Dermis blood vessel endothelial cell (primary cell): ENCODE measurements at places on chromosomes 7 and 10.

DNA sequence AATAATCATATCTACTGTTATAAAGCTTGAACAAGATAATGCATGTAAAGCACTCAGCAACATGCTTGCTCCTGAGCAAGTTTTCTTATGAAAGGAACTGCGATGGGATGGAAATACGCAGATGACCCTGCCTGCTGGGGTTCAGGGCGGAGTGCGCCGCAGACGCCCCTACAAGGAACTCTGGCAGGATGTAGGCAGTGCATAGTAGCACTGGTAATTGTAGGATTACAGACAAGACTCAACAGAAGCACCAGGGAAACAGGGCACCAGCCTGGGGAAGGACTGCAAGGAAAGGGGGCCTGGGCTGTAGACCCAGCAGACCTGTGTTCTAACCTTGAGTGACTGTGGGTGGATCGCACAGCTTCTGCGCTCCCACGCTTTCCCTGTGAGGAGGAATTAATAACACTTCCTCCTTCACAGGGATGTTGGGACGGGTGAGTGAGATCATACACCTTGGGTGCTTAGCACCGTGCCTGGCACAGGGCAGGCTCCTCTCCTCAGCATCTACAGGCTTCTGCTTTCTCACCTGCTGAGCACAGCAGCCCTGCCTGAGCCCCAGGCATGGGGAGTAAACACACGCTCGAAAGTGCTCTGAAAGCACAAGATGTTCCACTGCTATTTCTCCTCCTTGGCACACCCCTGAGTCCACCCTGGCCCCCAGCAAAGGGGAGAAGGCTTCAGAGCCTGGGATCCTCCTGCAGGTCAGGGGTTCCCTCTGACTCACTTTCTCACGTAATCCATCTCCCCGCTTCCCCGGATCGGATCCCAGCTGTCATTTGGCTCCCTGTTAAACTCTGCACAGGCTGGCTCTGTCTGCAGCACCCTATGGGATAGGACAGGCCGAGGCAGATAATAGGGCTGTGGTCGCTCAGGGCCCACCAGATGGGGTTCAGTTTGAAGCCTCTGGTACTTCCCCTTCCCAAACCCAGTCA lies 19.2 kb downstream of the ITPRIP start:
- DNase-seq, result peak; percentile 43

- no peak for DNase-seq
Measured at GRCh38 chr7:117698018-117698417, 175.2 kb downstream of the CTTNBP2 start.

DNA sequence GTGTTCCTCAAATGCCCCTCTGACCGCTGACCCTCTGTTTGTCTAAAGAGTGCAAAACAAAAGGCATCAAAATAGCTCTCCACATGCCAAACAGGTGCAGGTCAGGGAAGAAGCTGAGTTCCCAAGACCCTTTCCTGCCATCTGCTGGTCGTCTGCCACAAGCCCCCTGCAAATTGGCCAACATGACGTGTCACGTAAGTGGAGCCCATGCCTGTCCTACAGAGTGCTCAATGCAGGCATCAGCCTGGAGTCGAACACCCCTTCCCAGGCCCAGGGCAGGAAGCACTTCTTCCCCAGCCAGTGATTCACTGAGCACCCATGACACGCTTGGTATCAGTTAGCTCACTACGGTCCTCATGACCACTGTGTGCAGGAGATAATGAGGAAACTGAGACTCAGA lies 14.1 kb downstream of the TMEM72 start:
- DNase-seq, result peak; percentile 11

- no peak for DNase-seq
Measured at GRCh38 chr7:28964056-28964455, 5.9 kb upstream of the TRIL start.

DNA sequence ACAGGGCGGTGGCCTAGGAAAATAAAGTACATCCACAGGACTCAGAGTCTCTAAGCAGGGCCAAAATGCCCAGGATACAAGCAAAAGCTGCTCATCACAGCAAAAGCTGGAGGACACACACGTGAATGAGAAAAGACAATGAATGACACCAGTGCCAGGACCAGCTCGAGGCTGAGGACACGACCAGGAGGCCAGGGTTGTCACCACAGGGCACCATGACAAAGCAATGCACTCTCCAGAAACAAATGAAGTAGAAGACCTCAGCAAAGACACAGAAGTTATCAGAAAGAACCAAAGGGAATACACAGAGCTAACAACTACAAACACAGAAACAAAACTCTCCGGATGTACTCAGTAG lies 92.1 kb downstream of the FOXL3 start:
- no peak for DNase-seq

DNA sequence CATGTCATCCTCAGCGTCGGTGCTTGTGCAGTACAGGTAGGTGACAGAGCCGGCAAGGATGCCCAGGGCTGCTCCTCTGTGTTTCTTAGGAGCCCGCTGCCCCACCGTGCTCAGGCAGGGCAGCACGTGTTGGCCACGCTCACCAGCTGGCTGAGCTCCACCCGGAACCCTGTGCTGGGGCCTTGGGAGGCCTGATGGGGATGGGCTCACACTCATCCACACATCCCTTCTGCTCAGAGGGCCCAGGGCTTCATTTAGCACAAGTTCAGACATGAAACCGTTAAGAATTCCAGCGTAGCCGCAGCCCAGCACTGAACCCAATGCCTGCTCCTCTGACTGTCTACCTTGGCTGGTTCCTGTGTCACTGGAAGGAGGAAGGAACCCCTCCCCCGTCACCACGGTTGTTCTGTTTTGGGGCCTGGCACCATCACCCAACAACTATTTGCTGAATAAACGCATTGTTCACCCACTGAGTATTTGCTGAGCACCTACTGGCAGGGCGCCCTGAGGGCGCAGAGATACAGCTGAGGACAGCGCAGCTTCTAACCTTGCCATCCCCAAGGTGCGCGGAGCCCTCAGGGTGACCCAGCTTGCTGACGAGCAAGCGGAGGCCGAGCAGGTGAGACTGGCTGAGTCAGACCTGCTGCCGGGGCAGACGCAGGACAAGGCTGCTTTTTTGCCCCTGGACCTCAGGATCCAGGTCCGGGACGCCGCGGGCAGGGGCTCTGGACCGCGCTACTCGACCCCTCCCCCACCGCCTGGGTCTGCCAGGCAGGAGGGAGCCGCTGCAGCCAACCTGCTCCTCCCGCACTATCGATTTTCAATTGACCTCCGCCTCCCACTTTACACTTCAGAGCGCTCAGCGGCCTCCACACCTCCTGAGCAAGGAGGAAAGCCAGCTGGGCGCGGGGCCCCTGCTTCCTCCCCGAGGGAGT lies 50.6 kb upstream of the RET start:
- no peak for DNase-seq

- no peak for DNase-seq
Measured at GRCh38 chr10:28266449-28267224, 36.2 kb downstream of the MPP7 start.

- DNase-seq, result no peak
Measured at GRCh38 chr7:4815121-4815520, 39.7 kb downstream of the AP5Z1 start.

- DNase-seq, result no peak
Measured at GRCh38 chr7:34086064-34086463, 180.7 kb downstream of the BMPER start.

- DNase-seq, result peak; percentile 62
Measured at GRCh38 chr10:33214174-33214573, 120.3 kb downstream of the NRP1 start.

DNA sequence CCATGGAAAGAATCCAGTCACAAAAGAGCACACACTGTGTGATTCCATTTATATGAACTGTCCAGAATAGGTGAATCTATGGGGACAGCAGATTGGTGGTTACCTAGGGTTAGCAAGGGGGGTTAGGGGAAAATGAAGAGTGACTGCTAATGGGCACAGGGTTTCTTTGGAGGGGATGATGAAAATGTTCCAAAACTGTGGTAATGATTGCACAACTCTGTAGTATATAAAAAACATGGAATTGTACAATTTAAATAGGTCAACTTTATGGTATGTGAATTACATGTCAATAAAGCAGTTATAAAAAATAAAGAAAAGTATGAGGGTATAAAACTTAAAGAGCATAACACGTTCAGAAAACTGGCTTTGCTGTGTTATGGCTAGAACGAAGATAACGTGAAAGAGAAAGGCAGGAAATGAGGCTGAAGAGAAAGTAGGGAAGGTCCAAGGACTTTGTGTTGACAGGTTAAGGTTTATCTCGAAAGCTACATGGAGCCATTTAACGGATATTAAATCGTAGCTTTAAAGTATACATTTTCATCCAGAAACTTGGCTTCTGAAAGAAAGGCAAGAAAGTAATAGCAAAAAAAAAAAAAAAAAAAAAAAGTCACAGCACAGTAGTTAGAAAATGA lies 26.4 kb upstream of the MSS51 start:
- DNase-seq, result no peak

DNA sequence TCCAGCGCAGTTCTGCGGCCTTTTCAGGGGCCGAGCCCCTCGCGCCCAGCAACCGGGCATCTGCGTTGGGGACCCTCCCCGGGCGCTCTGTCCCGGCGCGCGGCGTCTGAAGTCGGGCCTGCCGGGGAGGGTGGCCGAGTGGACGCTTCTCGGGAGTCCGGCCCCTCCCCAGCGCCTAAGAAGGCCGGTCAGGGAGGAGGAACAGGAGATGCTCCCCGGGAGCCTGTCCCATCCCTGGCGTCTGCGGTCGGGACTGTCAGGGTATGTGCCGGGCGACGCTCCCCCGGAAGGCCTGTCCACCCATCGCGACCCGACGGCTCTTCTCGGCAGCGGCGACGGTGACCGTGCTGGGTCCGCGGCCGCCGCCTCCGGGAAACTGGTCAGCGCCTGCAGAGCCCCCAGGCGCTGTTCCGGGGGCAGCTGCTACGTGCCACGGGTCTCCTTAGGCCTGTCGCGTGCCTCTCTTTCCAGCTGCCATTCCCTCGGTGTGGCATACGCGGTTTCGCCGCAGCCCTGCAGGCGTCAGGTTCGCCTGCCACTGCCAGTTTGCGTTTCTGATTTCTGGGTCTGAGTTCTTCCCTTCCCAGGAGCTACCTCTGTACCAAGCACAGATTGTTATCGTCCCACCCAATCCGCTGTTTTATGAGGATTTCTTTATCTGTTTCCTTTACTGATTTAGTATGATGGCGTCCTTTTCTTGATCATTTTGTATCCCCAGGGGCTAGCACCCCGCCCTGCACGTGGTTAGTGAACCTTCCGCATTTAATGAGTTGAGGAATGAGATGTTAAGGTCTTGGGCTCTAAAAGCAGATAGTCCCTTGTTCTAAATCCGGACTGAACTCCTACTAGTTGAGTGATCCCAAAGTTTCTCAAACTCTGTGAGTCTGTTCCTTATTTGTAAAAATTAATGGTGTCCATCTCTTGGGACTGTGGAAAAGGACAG lies 782 bp downstream of the IFIT5 start:
- peak; percentile 36 for DNase-seq

- DNase-seq, result no peak
Measured at GRCh38 chr7:107125475-107125874, 43.3 kb upstream of the HBP1 start.

GRCh38 chr10:109741712-109742111 lies 181.6 kb downstream of the XPNPEP1 start:
- DNase-seq, result no peak

DNA sequence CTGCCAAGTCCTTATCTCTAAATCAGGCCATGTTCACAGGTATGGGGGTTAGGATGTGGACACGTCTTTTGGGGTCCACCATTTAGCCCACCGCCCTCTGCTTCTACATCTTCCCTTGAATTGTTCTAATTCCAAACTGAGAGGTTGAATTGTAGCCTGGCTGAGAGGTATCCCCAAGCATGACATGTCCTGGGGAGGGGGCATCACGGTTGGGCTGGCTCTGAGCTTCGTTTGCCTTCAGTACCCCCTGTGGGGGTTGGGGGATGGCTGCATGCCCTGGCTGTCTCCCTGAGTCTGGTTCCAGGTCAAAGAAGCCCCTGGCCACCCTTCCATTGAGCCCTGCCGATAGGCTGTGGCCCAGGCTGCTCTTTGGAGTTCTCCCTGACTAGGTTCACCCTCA lies 204.6 kb downstream of the GLRX3 start:
- no peak for DNase-seq

GRCh38 chr7:135251496-135252391 lies 18.1 kb downstream of the STRA8 start:
- no peak for DNase-seq

GRCh38 chr7:55063633-55064032 lies 44.8 kb downstream of the EGFR start:
- no peak for DNase-seq

GRCh38 chr7:1733206-1733907 lies 63.3 kb downstream of the ELFN1 start:
- DNase-seq, result no peak

DNA sequence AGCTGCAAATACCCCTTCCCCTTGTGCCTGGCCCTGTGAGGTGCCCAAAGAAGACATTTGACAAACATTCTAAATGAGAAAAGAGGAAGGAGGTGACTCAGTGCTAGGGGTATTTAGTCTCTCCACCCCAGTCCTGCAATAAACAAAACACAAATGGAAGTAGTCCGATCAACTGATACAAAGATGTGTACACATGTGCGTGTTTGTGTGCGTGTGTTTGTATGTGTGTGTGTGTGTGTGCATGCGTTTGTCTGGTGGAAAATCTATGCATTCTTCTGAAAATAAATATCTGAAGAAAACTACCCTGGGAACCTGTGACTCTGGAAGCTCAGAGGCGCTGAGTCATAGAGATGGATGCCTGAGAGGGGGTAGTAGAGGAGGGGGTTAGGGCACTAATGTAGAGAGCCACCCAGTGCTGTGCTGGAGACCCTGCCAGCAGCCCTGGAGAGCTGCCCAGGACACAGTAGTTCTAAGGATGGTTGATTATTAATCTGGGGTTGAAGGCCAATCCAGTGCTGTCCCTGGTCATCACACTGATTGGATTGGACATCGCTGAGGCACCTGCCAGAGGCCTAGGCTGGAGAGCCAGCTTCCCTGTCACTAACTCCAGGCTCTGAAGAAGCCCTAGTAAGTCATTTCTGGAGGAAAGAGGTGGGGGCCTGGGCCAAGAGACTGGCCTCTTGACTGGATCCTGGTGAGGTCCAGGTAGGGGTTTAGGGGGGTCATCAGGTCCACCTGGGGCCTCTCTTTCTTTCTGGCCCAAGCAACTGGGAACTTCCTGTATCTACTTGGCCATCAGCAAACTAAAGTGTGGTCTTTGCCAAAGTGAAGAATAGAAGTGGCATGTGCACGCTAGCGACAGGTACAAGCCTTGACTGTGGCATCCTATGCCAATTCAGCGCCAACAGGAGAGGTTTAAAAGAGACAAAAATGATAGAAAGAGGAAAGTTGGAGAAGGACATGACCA lies 18.5 kb downstream of the SFTPA1 start:
- no peak for DNase-seq

DNA sequence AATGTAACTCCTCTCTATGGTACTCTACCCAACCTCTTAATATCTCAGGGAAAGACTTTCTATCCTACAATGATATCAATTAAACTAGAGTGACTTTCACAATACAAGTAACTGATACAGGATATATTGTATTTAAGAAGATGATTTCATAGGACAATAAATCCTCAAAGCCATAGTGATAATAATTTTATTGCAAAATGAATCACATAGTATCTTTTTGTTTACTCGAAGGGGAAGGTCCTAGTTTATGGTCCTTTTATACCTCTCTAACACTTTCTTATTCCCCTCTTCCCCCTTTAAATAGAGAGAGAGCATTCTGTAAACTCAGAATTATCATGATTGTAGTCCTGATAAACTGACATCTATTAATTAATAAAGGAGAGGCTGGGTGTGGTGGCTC lies 56.4 kb downstream of the TMEM106B start:
- DNase-seq, result no peak

GRCh38 chr7:6430271-6430940 lies 17.3 kb downstream of the DAGLB start:
- DNase-seq, result peak; percentile 39
